ENCODE measurements at places on chromosomes 3 and 15.

DNA sequence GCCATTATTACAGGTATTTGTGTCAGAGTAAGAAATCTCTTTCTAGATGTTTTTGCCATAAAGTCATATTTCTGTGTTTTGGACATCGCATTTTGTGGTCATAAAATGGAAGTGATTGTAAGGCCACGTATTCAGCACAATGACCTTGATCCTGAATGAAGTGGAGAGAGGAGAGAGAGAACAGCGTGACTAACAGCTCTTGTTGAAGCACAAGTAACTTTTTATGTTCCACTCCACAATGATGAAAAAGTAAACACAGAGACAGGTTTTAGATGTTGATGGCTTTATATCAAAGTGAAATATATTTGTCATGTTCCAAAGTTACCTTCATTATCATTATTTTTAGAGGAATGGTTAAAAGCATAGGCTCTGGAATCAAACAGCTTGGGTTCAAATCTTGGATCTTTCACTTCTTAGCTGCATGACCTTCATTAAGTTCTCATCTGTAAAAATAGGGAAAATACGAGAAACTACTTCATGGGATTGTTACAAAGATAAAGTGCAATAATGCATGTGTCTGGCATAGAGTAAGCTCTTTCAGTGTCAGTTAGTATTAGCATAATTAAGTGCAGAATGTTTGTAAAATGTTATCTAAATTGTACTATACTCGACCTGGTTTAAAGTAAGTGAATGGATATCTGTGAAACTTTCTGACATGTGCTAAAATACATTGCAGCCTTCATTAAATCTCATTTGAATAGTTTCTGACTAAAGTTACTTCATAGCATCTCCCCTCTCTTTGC, 341.5 kb upstream of the DNAJC19 start:
- DNase-seq: no peak

- no peak for DNase-seq
Observed at GRCh38 chr15:86690566-86690965, 610.9 kb downstream of the AGBL1 start.

GRCh38 chr3:186628756-186629155, 11.4 kb upstream of the FETUB start:
- no peak for DNase-seq

- DNase-seq: no peak
Observed at GRCh38 chr3:71492974-71493771, 90.4 kb downstream of the FOXP1 start.

- DNase-seq: no peak
Observed at GRCh38 chr15:91950631-91951329, 97.3 kb downstream of the SLCO3A1 start.

- DNase-seq: no peak
Observed at GRCh38 chr15:55094136-55094535, 102.6 kb downstream of the RSL24D1 start.

DNA sequence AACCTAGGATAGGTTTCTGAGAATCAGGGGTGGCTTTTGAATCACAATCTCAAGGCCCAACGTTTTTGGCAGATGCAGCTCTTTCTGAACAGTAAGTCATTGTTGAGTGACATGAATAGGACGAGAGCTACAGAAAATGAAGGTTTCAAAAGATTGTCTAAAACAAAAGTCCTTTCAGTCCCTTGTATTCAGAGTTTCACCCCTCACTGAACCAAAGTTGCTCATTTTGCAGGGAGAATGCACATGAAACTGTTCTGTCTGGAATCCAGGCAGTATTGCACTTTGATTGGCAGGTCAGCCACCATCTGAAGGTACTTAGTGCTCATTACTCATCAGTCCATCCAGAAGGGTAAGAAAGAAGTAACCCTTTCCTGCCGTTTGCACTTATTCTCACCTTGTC, 24.1 kb upstream of the RASGRP1 start:
- no peak for DNase-seq

GRCh38 chr3:30297112-30297511, 309.3 kb upstream of the TGFBR2 start:
- DNase-seq: no peak

- DNase-seq: no peak
Observed at GRCh38 chr3:63655519-63655918, 3.0 kb downstream of the SNTN start.

DNA sequence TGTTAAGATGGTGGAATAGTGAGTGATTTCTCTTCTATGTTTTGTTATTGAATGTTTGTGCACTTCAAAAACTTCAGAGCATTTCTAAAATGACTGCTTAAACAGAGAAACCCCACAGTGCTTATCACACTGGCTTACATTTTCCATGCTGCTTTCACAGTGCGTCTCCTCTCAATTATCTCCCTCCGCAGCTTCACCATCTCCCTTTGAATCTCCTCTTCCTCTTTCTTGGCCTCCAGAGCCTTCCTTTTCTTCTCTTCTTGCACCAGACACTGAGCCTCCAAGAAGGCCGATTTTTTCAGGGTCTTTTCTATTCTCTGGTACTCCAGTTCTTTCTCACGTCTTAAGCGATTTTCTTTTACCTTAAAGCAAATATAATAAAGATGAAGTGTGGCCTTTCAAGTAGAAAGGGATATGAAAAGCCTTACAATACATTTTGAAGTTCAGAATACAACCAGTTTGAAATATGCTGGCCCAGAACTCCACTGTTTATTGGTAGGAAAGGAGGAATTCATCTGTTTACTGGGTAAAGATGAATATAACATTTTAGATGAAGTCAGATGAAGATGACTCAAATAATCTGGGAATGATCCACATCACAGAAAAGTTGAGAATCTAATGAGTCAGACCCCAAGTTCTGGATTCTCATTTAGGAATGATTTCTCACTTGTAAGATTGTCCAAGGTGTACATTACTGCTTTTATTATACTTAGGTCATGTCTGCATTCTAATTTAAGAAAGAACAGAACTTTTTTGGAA, 21.4 kb downstream of the CCDC191 start:
- no peak for DNase-seq

DNA sequence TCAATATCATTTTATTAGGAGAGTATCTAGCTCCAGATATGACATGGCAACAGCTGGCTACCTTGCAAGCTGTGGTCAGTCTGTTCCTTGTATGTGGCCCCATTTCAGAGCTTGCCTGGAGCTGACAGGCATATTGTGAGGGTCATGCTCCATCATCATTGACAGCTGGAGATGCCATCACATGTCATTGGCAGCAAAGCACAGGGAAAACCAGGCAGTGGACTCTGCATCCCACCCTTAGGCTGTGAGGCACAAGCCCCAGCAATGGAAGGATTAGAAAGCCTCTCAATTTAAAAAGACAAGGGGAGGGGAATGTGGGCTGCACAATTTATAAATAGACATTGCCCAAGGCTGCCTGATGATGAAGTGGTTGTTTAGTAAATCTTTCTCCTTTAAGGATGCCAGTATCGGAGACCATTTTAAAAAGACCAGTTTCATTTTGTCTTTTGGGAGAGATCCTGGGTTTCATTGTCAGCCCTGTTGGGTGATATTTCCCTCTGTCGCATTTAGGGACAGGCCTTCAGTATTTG, 27.9 kb downstream of the LNP1 start:
- DNase-seq: no peak

DNA sequence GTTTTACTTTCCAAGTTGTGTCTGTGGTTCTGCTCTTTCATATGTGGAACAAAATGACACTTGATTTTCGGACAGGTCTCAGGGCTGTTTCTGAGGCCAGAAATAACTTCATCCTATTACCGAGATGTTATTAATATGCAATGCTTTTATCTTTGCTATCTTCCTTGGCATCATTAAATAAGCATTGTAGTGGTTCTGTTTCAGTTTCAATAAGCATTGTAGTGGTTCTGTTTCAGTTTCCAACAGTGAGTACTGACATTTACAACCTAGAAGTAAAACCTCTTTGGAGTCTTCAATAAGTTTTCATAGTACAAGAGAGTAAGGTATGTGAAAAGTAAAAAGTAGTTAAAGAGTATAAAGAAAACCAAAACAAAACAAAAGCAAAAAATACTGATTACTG, 746.2 kb downstream of the GRM7 start:
- no peak for DNase-seq

- DNase-seq: no peak
Observed at GRCh38 chr3:42539871-42540714, 37.6 kb downstream of the VIPR1 start.

DNA sequence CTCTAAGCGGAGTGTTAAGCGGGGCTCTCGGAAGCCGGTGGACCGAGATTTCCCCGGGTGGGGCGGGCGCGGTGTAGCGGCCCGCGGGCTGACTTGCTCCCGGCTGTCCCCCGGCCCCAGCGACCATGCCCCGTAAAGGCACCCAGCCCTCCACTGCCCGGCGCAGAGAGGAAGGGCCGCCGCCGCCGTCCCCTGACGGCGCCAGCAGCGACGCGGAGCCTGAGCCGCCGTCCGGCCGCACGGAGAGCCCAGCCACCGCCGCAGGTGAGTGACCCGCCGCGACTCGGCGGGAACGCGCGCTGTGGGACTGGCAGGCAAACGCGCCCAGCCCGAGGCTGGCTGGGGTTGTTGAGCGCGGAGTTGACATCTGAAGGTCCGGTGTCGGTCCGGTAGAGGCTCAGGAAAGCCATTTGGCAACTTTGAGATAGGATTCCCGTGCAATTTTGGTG, 1.3 kb downstream of the SMC4 start:
- no peak for DNase-seq

GRCh38 chr3:182937293-182938051, 42.9 kb downstream of the DCUN1D1 start:
- DNase-seq: no peak

GRCh38 chr3:40969341-40969740, 230.0 kb upstream of the CTNNB1 start:
- DNase-seq: no peak

DNA sequence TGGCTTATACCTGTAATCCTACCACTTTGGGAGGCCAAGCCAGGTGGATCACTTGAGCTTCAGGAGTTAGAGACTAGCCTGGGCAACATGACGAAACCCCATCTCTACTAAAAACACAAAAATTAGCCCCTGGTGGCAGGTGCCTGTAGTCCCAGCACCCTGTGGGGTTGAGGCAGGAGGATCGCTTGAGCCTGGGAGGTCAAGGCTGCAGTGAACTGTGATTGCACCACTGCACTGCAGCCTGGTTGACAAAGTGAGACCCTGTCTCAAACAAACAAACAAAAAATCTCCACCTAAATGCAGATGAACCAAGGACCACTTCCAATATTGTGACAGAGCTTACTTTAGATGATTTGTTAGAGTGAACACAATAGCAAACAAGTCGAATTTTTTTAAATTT, 53.7 kb downstream of the TP53BP1 start:
- DNase-seq: no peak

GRCh38 chr3:151356794-151357462, 27.6 kb upstream of the P2RY13 start:
- DNase-seq: no peak

DNA sequence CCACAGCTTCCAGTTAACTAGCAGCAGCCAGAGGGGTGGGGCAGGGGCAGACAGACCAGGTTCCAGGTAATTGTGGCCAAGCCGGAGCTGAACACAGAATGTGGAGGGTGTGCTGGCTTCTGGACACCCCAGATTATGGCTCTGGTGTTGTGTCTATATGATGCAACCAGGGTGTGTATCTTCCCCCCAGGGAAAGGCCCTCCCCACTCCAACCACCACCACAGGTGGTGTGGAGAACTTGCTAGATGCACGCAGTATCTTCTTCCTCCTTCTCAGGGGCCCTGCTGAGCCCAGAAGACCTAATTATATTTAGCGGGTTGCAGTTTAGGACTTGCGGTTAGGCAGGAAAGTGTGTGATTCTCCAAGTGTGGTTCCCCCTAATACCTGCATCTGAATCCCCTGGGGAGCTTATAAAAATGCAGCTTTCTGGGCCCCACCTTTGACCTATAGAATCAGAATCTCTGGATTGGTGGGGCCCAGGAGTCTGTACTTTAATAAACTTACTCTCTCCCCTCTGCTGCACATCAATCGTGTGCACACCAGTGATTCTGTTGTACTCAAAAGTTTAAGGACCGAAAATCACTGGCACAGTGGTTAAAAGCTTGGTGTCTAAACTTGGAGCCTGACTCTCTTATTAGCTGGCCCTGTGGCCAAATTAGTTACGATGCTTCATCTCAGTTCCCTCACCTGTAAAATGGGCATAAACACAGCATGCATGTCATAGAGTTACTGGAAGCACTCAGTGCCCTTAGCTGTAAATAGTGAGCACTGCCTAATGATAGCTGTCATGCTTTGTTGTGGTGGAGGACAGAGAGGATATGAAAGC, 379.1 kb upstream of the PROK2 start:
- DNase-seq: no peak

DNA sequence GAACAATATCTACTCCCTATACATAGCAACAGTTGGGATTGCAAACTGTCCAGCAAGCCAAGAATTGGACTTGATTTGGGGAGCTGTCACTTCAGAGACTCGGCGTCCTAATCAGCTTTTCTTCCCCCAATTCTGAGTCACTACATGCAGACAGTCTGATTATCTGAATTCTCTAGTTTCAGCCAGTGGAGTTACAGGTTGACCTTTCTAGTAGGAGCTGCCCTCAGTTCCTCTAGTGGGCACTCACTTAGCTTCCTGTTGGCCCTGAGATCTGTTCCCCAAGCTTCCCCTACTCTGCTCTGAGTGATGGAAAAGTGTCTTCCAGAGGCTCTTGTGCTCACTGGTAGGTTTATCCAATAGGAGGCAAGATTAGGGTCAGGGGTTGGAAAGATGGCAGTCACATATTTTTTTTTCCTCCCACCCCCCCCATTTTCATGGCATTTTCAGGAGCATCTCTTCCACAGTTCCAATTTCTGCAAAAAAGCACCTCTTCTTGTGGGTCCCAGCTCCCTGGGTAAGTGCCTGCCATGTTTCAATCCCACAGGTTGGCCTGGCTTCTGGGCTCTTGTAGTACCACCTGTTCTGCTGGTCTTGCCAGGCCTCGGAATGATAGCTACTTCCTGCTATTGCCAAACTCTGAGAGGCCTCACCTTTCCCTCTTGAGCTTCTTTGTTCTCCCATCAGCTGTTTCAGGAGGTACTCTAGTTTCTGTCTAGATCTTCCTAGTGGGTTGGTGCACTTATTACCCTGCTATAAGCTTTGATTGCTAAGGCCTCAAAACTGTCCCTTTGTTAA, 182.2 kb downstream of the RAP2B start:
- no peak for DNase-seq

- DNase-seq: no peak
Observed at GRCh38 chr3:117657278-117657677, 947.7 kb downstream of the TUSC7 start.

- DNase-seq: no peak
Observed at GRCh38 chr15:81843226-81843625, 202.6 kb downstream of the MEX3B start.

- DNase-seq: no peak
Observed at GRCh38 chr15:89628806-89629715, 26.2 kb downstream of the KIF7 start.

- no peak for DNase-seq
Observed at GRCh38 chr3:14810801-14811661, 7.7 kb upstream of the FGD5 start.

DNA sequence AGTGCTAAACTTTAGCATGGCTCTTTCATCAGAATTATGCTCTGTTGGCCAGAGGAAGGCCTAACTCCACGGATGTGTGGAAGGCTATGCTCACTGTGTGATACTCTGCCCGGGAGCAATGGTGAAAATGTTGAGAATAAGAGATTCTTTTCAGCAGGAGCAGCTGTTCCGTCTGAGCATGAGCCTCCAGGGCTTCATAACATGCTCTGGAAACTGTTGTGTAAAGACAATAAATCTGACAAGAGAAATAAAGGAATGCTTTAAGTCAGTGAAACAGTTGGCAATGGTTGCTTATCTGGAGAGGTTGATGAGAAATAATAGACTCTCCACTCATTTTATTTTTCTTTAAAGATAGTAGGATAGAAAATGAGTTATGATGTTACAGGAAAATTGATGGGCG, 269.8 kb downstream of the DIPK2A start:
- no peak for DNase-seq

Data from NCI-H1930 (cell line).